ENCODE measurements at places on chromosomes 13 and 19.

DNA sequence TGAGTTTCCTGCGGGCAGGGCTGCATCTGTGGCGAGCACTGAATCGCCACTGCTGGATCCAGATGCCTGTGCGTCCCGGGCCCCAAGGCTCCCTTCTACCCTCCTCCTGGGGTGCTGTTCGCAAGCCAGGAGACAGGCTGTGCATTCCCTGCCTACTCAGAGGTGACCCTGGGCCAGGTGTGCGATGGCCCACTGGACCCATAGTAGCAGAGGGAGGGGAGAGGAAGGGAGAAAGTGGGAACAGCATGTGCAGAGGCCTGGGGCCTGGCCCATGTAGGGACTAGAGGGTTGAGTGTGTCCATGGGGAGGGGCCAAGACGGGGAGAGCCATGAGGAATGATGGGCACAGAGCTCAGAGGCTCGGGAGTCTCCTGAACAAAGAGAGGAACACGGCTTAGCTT is 27.3 kb downstream of the CARM1 start:
- no peak for DNase-seq

- DNase-seq, result no peak
Observed at GRCh38 chr19:15438124-15438496, 11.6 kb downstream of the WIZ start.

DNA sequence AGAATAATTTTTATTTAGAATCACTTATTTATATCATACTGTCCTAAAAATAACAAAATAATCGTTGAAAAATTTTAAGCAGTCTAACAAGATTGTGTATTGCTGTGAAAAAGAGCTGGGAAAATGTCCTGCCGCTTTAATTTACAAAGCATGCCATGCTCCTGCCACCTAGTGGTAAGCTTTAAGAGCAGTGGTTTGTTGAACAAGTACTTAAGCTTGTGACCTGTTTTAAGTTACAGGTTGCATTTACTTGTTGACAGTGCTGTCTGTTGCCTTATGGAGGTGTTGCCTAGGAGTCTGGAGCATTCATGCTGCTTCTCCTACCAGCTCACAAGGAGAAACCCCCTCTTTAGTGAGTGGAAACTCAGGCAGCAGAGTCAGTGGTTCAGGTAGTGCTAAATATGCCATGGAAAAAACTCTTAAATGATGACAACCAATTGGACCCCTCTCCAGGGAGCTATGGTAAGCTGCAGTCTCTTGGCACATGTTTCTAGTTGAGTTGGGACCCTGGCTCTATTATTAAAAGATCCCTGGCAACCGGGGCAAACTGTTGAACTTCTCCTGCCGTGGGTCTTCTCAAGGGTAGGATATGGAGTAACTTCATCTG is 68.4 kb downstream of the SPATA13 start:
- peak; percentile 81 for DNase-seq

DNA sequence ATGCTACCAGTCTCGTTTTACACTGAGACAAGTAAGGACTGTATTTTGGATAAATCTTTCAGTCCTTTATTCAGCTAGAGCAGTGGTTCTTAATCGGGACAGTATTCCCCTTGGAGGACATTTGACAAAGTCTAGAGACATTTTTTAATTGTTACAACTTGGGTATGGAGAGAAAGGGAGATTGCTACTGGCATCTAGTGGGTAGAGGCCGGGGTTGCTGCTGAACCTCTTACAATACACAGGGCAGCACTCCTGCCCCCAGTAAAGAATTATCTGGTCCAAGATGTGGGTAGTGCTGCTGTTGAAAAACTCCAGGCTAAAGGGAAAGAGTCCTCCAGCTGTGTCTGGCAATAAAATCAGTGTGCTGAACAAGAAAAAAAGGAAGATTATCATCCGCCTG is 334.8 kb downstream of the SLC7A1 start:
- no peak for DNase-seq

- DNase-seq, result no peak
Observed at GRCh38 chr13:96492766-96493165, 402.9 kb downstream of the HS6ST3 start.

GRCh38 chr19:14441041-14441938 is 8.2 kb downstream of the PKN1 start:
- DNase-seq, result no peak

DNA sequence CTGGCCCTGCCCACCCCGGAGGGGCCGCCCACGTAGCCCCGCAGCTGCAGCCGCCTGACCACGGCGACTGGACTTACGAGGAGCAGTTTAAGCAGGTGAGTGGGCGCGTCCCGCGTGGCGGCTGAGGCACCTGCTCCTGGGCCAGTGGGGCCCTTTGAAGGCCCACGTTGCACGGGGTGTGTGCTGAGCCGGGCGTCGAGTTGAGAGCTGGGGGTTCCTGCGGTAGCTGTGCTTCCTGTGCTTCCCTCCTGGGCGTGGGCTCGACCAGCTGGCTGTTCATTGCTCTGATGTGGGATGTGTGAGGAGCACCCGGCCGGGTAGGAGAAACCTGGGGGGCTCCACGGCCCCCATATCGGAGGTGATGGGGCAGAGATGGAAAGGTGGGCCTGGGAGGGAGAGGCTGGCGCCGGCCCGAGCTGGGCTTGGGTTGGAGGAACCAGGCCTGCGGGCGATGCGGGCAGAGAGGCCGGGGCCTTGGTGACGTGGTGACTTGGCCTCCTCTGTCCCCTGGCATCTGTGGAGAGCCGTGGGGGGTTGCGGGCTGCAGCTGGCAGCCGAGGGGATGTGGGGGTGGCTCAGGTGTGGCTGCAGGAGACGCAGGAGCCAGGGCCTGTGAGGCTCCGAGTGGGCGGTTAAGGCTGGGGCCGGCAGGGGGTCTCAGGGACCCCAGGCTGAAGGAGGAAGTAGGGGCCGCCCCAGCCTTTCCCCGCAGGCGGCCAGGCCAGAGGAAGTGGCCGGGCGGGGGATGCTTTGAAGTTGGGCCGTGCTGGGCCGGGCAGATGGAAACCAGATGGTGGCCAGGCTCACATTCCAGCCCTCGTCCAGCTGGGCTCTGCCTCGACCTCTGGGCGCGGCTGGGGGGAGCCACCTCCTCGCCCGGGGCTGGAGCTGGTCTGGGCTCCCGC is 7.1 kb downstream of the ARID3A start:
- DNase-seq, result peak; percentile 93

DNA sequence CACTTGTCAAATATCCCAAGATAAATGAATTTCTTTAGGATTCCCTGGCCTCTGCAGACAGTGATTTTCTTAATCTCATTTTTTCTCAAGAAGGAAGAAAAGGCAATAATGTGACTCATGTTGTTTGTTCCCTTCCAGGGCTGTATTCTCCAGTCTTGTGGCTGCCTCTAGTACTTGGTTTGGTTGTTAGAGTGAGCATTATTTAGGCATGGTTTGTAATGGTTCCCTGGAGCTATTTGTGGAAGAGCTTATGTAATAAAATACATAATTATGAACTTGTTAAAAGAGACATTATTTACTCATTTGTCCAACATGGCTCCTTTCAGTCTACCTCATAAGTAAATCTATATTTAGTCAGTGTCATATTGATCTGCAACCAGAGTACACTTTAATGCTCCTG is 270.4 kb downstream of the DCT start:
- peak; percentile 26 for DNase-seq

DNA sequence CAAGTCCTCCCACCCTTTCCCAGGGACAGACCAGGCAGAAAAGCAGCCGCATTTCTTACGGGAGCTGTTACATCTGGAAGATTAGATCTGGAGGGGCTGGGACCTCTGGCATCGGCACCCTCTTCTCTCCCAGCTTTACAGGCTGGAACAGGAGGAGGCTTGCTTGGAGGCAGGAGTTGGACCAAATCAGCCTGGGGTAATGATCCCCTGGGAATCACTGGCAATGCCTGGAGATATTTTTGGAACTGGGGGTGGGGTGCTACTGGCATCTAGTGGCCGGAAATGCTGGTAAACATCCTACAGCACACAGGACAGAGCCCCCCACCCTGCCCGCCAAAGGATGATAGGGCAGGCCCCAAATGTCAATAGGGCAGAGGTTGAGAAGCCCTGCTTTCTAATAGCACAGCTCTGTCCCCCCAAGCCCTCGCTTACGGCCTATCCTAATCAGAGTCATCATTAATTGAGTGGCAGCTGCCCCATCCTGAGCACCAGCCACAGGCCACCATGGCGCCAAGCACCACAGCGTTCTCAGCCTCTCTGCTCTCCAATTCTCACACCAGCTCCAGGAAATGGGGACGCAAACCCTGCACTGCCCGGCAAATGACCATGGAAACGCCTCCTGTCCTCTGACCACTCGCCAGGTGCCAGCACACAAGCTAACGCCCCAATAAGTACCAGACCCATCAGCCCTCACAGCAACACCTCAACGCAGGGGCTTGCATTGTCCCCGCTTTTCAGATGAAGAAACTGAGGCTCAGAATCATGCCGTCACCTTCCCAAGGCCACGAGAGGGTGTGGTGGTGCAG is 20.6 kb downstream of the LRRC4B start:
- DNase-seq, result no peak

DNA sequence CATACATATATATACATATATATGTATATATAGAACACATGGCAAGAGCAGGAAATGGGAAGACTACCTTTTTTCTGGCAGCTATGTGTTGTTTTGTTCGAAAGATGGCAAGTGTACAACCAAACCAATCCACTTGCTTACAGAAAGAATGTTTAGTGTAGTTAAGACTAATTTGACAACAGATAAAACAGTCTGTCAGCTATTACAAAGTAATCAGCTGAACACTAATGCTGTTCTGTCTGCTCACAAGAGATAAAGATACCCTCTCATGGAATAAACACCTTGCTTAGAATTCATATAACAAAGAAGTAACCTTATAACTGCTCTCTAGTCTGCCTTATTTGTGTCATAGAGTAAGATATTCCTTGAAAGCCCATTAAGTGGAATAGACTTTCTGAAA is 858 bp upstream of the KCNRG start:
- DNase-seq, result no peak

- DNase-seq, result no peak
Observed at GRCh38 chr13:46343279-46343994, 43.6 kb downstream of the RUBCNL start.

DNA sequence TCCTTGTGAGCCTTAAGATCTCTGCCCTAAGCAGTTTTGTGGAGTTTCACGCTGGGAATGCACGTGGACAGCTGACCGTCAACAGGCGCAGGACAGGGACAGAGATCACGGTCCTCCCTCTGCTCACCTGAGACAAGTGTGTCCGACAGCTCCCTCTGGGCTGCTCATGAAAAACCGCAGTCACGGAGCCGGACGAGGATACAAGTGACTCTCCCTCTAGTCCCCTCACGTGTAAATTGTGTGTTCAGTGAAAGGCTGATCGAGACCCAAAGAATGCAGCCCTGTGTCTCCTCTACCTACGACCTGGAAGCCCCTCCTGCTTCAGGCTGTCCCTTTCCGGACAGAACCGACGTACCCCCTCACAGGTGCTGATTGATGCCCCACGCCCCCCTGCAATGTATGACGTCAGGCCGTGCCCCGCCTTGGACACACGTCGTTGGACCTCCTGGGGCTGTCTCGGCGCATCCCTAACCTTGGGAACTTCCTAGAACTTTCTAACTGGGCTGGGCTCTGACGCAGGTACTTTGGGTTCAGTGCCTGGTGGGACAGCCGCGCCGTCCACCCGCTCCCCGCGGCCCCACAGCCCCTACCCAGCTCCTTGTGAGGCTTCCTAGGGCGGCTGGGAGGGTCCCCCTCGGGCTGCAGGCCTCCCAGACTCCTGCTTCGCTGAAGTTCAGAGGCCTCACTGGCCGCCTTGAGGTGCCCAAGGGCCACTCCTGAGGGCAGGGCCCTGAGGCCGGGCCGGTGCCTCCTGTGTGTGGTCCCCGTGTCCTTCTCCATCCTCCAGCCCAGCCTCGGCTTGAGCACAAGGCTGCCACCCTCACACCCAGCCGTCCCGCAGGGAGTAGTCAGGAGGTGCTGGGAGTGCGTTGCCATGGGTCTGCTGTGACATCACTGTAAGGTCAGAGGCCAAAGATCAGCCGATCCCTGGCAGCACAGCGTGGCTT is at the start of gene C13orf46:
Gene C13orf46, minus strand, starts transcription at position 859 of the 947 bp plus-strand sequence. Its CDS starts 79 bp downstream, at position 780.
- DNase-seq, result no peak

GRCh38 chr13:24307211-24308067 is 1.9 kb upstream of the C1QTNF9 start:
- no peak for DNase-seq

GRCh38 chr13:50422181-50423148 is 407.2 kb downstream of the KCNRG start:
- no peak for DNase-seq

GRCh38 chr13:112693831-112694497 is 4.1 kb downstream of the ATP11A start:
- DNase-seq, result peak; percentile 77

DNA sequence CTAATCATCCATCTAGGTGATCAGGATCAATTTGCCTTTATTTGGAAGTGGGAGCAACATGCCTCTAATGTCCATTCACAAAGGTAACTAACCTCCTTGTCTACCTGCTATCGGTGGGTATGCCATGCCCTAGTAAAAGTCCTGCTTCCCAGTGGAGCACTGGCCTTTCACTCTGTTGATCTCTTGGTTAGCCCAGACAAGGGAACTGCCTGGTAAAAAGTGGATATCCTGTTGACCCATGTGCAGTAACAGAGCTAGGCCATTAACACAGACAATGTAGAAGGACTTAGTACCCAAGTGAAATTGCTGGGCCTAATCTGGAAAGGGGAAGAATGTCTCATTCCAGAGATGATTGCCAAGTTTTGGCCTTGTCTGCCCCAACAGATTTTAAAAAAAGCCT is 171.5 kb upstream of the CSNK1A1L start:
- peak; percentile 16 for DNase-seq

- peak; percentile 6 for DNase-seq
Observed at GRCh38 chr19:12484011-12484370, 625 bp downstream of the ZNF709 start.

DNA sequence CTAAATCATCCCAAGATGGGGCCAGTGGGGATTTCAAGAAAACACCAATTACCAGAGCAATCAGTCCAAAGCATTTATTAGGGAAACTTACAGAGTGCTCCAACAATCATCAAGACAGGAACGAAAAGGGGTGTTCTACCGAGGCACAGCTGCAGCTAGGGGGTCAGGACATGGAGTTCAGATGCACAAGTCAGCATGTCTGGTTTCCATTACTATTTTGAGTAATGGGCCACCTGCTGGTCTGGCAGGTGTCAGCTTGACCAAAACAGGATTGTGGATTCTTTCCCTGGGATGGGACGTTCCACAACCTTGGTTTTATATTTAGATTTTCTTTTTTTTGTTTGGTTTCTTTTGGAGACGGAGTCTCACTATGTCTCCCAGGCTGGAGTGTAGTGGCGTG is 3.9 kb upstream of the UBL5 start:
- DNase-seq, result no peak

GRCh38 chr19:12450844-12451243 is 10.0 kb upstream of the ZNF443 start:
- DNase-seq, result no peak

DNA sequence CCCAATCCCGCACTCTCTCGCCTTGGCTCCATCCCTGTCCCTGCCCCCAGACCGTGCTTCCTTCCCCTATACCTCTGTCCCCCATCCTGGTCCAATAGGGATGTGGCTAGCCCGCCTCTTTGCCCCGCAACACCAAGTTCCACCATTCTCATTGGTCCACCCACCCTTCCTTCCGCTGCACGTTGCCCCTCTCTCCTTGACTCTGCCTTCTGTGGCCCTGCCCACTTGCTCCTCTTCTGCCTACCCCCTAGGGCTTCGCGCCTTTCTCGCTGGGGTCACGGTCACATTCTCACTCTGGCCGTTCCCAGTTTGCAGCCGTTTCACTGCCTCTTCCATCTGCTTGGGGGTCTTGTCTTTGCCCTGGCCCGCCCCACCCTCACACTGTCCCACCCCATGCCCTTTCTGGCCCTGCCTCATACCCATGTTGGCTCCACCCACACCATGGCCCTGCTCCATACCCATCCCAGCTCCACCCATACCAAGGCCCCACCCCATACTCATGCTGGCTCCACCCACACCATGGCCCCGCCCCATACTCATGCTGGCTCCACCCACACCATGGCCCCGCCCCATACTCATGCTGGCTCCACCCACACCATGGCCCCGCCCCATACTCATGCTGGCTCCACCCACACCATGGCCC is 4.5 kb upstream of the ARHGAP45 start:
- no peak for DNase-seq
